ENCODE measurements at places on chromosomes 3 and 15. TPM values are rescaled to one million over a fixed set of nuclear protein-coding genes. Genes with fewer than 3 reads are reported as not detected.

GRIP2 gene
- total RNA-seq: not detected

SYNPR gene
- total RNA-seq: not detected

DAZL gene
- total RNA-seq: 0.37 TPM

ATP10A gene
- 2.6 TPM for total RNA-seq

HHLA2 gene
- total RNA-seq: not detected

IL5RA gene
- not detected for total RNA-seq

CRBN gene
- 39.7 TPM for total RNA-seq

NRG4 gene
- not detected for total RNA-seq

PROS1 gene
- total RNA-seq: 38.6 TPM

UNC13C gene
- not detected for total RNA-seq

GOLGA6L9 gene
- total RNA-seq: 0.37 TPM

IGSF11 gene
- not detected for total RNA-seq

SPATA12 gene
- total RNA-seq: not detected

NUDT16 gene
- total RNA-seq: 20.6 TPM

FETUB gene
- not detected for total RNA-seq

NECTIN3 gene
- total RNA-seq: 50.0 TPM

KIF23 gene
- total RNA-seq: 40.5 TPM

GOLGA8G gene
- total RNA-seq: not detected

SLC6A11 gene
- not detected for total RNA-seq

CCNB2 gene
- 42.2 TPM for total RNA-seq

SI gene
- not detected for total RNA-seq

KLHL6 gene
- total RNA-seq: not detected

UBA5 gene
- 33.1 TPM for total RNA-seq

EXD1 gene
- not detected for total RNA-seq

Data from subcutaneous preadipocyte (primary cell).